SW 1271 (cell line): ENCODE measurements at places on chromosomes 5 and 9.

- DNase-seq: no peak
Measured at GRCh38 chr5:172647352-172648012, 6.4 kb downstream of the NEURL1B start.

DNA sequence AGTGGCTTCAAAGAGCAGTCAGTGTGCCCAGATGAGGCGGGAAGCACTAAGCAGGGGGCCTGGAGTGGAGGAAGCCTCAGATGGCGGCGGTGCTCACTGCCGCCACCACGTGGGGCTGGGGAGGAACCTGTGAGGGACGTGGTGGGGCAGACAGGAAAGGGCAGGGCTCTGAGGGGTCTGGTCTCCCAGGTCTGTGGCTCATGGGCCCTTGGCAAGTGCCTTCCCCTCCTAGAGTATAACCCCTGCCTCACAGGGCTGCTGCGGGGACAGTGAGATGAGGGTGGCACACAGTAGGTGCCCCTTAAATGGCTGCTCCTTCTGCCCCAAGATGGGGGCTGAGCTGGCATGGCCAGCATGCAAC, 26.6 kb downstream of the NR5A1 start:
- DNase-seq: no peak

DNA sequence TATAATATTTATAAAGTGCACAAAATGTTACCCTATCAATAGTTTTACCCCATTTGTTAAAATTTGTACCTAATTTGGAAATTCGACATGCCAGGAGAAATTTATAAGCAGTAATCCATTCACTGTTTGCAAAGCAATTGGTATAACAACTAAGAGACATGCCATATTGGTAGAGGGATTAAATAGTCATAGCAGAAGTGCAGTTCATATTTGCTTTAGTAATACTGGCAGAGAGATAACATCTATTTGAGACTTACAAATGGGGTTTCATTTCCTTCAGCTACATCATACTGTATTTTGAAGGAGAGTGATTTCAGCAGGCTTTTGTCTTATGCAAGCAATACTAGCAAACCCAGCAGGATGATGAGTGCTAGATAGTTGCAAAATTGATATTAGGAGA, 610.4 kb upstream of the CDH10 start:
- DNase-seq: no peak

DNA sequence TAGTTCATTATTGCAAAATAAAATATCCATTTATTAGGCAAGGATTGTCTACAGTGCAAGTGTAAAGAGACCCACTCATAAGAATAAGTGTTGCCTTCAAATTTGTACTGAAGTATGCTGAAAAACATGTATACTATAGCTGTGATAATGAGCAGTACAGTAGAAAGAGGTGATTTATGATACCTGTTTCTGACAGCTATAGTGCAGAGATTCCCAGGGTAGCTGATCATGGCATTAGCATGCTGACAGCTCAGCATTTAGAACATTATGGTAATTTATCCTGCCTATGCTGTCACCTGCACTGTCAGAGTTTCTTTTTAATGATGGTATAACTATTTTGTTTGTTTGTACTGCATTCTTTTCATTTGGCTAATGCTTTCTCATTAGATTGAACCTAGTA, 177.6 kb upstream of the TLX3 start:
- no peak for DNase-seq
